ENCODE measurements at places on chromosomes 3 and 15.

DNA sequence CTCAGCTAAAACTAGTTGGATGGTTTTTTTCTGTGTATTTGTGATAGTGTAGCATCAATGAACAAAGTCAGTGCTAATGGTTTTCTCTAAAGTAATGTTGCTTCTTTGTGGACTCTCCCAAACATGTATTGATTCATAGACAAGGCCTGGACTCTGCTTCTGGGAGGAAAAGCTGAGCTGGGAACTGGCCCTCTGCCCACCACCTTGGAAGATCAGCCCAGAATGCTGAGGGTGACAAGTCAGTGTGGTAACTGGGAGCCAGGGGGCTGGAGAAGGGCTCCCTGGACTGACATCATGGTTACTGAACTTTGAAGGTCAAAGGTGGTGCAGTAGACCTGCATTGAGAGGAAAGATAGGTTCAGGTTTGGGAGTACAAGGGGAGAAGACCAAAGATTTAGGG lies 3.0 kb downstream of the ARHGAP31 start:
- no peak for DNase-seq

DNA sequence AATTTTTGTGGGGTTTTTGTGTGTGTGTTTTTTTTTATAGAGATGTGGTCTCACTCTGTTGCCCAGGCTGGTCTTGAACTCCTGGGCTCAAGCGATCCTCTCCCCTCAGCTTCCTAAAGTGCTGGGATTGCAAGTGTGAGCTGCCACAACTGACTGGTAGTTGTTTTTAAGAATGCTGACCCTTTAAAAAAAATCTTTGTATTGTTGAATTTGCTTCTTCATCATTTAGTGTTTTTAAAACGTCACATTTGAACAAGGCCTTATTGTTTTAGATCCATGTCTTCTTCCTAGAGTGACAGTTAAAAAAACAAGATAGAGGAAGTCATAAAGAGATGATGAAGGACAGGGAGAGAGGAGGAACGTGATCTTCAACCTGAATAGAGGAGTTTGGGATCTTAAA lies 24.1 kb downstream of the GJD2 start:
- no peak for DNase-seq

GRCh38 chr15:58611731-58612676 lies 137.5 kb downstream of the ADAM10 start:
- DNase-seq = no peak

- no peak for DNase-seq
Observed at GRCh38 chr15:101089579-101090427, 162.0 kb downstream of the CHSY1 start.

GRCh38 chr3:122247087-122247824 lies 63.8 kb downstream of the CASR start:
- no peak for DNase-seq

- DNase-seq = no peak
Observed at GRCh38 chr3:95424279-95424678, 1361.4 kb downstream of the NSUN3 start.

GRCh38 chr15:76162036-76162398 lies 102.2 kb downstream of the TMEM266 start:
- no peak for DNase-seq

DNA sequence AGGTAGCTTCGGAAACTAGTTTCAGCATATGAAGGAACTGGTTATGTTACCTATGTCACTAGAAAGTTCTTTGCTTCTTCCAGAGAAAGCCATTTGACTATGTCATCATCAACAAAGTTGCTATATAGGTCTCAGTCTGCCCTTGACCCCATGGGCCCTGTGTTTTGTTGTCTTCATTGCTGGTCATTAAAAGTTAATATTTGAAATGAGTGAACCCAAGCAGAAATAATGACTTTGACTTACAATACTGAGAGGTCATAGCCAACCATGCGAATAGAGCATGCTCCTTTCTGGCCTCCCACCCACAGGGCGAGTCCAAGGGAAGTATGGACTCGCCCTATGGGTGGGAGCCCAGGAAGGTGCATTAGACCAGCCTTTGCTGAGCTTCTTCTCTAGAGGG lies 40.9 kb downstream of the APH1B start:
- no peak for DNase-seq

DNA sequence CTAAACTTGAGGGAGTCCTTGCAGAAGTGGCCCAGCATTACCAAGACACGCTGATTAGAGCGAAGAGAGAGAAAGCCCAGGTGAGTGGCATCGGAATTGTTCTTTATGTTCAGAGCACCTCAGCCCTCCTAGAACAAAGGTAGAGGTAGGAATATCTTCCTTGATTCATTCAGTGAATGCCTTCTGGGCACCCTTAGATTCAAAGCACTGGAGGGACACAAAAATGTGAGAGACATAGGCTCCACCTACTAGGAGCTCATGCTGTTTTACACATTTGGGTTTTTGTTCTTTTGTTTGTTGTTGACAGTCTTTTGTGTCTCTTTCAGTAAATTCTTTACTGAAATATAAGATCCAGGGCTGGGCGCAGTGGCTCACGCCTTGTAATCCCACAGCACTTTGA lies 68.2 kb downstream of the IQGAP1 start:
- DNase-seq = no peak

DNA sequence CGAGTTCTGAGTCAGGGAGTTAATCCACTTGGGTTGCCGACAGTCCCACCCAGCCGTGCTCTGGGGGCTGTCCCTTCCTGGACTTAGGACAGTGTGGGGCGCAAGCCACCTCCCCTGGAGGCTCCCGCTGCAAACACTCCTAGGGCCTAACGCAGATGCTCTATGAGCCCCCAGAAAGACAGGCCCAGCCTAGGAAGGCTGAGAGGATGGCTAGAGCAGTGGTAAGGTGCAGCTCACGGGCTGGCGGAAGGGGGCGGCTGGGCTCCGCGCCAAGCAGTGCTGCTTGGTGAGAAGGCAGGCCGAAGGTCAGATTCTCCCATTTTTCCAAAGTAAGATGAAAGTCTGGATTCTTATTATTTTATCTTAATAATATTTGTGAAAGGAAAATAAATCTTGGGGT lies 84.6 kb upstream of the ALDH1L1 start:
- no peak for DNase-seq

DNA sequence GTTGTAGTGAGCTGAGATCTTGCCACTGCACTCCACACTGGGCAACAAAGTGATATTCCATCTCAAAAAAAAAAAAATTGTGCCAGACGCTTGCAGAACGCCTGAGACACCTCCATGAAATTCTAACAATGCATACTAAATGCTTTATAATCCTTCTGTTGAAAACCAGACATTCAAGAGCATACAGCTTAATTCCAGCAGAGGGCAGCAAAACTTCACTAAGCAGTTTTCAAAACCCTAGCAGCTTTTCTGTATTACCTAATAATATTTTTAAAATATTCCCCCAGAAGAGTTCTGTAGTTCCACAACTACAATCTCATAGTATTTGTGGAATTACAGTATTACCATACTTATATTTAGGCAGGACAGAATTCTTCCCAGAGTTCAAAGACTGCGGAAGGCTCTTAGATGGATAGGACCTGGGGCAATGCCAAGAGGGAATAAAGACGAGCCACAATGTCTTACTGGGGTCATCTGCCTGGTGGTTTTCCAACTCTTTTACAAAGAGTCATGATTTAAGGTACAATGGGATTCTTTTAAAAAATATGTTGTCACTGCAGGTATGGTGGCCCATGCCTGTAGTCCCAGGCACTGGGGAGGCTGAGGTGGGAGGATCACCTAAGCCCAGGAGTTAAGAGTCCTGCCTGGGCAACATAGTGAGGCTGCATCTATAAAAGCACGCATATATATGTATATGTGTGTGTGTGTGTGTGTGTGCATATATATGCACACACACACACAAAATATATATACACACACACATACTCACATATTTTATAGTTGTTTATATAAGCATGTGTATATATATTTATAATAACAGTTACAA lies 19.6 kb upstream of the TASOR start:
- DNase-seq = peak; percentile 23

- no peak for DNase-seq
Observed at GRCh38 chr15:58378241-58379085, 53.3 kb upstream of the LIPC start.

DNA sequence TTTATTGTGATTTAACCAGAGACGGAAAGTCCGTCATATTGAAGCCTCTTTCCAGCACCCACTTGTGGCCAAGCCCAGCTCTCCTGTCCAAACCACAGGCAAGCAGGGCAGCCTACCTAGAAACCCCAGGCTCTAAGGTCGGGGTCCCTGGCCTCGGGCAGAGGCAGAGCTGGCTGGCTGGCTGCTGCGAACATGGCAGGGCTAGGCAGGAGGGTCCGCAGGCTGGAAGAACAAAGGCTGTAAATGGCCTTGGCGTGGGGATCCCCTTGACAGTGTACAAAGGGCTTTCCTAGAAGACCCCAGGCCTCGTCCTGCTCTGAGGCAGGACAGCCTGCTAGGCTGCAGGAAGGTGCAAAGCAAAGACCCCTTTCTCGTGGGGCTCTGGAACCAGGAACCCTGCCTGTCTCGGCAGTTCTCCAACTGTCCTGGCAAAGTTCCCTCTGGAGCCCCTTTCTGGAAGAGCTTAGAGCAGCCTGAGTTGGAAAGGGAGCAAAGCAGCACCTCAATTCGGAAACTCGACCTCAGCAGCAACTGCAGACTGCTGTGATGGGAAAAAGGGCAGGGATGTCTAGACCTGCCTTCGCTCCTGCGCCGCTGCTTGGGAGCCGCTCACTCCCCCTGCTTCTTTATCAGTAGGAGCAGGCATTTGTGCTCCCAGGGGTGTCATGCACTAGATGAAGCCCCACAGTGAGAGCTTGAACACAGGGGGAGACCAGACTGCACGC lies 8.5 kb downstream of the CALML4 start:
- no peak for DNase-seq

DNA sequence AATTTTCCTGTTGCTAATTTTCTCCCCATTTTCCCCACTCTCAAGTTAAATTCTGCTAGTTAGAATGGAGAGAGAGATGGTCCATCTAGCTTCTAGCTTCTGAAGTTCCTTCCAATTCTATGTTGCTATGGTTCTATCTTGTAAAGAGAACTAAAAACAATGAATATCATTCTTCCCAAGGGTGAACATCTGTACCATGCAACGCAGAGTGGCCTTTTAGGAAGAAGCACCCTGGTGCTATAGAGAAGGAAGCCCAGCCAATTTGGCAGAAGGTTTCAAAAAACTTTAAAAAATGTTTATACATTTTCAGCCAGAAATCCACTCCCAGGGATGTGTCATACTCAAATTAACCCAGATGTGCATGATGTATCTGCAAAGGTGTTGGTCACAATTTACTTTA lies 149.1 kb downstream of the SEMA6D start:
- no peak for DNase-seq

GRCh38 chr15:42533246-42533645 lies 15.3 kb downstream of the LRRC57 start:
- no peak for DNase-seq

All from stimulated activated CD4-positive, alpha-beta T cell treated with anti-CD3 and anti-CD28 coated beads, Interleukin-1b, Interleukin-23, amount 100 ng/mL, for 48 hours (primary cell).